ENCODE measurements at places on chromosomes 5 and 9.

DNA sequence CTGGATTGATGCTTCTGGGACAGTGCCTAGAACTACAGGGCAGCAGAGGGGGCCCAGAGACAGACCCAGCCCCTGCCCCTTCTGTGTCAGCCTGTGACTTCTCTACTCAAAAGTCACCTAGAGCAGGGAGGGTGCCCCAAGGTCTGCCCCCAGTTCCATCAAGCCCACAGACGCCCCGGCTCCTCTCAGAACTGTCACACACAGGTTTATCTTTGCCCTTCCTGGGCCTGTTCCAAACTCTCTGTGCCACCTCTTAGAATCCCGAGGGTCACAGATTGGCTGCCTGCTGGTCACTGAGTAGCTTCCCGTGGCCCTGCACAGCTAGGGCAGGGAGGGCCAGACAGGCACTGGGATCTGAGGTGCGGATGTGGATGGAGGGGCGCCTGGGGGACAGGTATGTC, 1.7 kb downstream of the RGS14 start:
- H3K36me3 ChIP-seq, result peaks cover 39% of the 10 kb centered on the region
- ATAC-seq, result no peak
- peak overlapping the region; percentile 80 for H3K4me3 ChIP-seq
- H3K4me1 ChIP-seq, result peaks cover 60% of the 10 kb centered on the region

GRCh38 chr5:179343021-179343718, 2.1 kb downstream of the ADAMTS2 start:
- no peak for ATAC-seq
- no peaks in the 10 kb centered on the region for H3K36me3 ChIP-seq
- peak overlapping the region; percentile 31 for H3K4me3 ChIP-seq
- no peak overlapping the region for H3K27ac ChIP-seq
- H3K27me3 ChIP-seq, result peaks cover 47% of the 10 kb centered on the region

- H3K27me3 ChIP-seq, result peaks cover 13% of the 10 kb centered on the region
- no peak for ATAC-seq
- no peaks in the 10 kb centered on the region for H3K36me3 ChIP-seq
- no peak overlapping the region for H3K27ac ChIP-seq
- H3K4me3 ChIP-seq, result no peak overlapping the region
- no peaks in the 10 kb centered on the region for H3K4me1 ChIP-seq
Observed at GRCh38 chr5:86861512-86861911, 243.8 kb downstream of the COX7C start.

GRCh38 chr5:142872795-142873194, 102.6 kb downstream of the ARHGAP26 start:
- H3K27ac ChIP-seq, result no peak overlapping the region
- no peaks in the 10 kb centered on the region for H3K36me3 ChIP-seq
- H3K27me3 ChIP-seq, result no peaks in the 10 kb centered on the region

DNA sequence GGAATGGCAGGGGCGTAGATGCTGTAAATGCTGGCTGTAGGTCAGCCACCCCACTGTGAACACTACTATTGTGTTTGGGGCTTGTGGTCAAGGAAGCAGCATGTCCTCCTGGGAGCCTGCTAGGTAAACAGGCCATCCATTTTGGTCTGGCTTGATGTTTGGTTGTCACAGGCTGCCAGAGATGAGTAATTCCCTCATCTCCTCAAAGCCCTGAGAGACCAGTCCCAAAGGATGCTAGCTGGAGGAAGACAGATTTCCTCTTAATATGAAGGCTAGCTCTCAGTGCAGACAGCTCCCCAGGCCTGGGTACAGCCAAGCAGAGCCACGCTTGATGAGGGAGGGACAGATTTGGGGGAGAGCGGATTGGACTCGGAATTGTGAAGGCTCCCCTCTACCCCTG, 72.5 kb upstream of the MAP1B start:
- no peak overlapping the region for H3K27ac ChIP-seq
- H3K27me3 ChIP-seq, result peaks cover 43% of the 10 kb centered on the region
- H3K36me3 ChIP-seq, result no peaks in the 10 kb centered on the region
- H3K4me3 ChIP-seq, result no peak overlapping the region

GRCh38 chr9:135037521-135038250, 49.8 kb upstream of the OLFM1 start:
- H3K4me1 ChIP-seq, result no peaks in the 10 kb centered on the region
- H3K4me3 ChIP-seq, result no peak overlapping the region
- no peaks in the 10 kb centered on the region for H3K36me3 ChIP-seq
- peaks cover 10% of the 10 kb centered on the region for H3K27me3 ChIP-seq

DNA sequence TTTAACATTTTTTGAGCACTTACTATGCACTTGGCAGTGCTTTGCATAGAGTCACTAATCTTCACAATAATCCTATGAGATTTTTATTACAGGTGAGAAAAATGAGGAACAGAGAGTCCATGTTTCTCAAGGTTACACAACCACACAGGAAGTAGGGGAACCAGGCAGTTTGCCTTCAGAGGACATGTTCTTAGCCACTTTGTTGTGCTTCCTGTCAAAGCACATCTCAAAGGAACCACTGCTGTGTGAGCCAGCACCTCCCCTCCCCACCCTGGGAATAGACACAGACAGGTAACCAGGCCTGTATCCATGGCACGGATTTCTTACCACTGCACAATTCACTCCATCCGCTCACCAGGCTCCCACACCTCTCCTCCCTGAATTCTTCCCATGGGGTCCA, 6.3 kb upstream of the DNAJB5 start:
- no peak for ATAC-seq
- peak overlapping the region; percentile 0 for H3K4me3 ChIP-seq
- H3K4me1 ChIP-seq, result peaks cover 40% of the 10 kb centered on the region
- peak overlapping the region; percentile 47 for H3K27ac ChIP-seq
- H3K27me3 ChIP-seq, result no peaks in the 10 kb centered on the region

DNA sequence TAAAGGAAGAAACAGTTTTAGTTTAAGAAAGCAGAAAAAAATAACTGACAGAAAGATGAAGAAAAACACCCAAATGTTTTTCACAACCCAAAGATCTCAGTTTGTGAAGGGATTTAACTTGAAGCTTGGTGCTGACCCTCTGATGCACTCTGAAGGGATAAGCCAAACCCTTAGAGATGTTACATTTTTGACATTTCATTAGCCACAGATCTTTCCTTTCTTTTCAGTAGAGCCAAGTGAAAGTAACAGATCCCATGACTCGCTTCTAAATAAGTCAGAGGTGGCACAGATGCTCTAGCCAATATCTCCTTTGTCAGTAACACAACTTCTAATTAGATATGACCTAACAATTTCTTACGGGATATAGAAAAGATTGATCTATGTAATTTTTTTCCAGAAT, 394.5 kb upstream of the EDIL3 start:
- no peak for ATAC-seq
- H3K4me1 ChIP-seq, result no peaks in the 10 kb centered on the region
- H3K27me3 ChIP-seq, result peaks cover 3% of the 10 kb centered on the region
- no peak overlapping the region for H3K4me3 ChIP-seq
- no peak overlapping the region for H3K27ac ChIP-seq

DNA sequence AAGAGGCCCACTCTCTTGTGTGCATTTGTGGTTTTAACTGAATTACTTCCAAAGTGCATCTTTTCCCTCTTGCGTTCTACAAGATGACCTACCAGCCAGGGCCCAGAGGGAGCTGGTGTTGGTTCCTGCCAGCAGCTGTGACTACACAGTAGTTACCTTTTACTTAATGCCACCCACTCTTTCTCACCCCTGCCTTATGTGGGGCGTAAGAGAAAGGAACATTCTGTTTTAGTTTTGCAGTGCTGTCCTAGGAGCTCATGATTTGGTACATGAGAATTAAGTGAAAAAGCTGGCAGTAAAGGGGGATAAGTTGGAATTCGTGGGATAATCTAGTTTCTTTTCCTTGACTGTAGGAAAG, 45.4 kb downstream of the RCL1 start:
- no peaks in the 10 kb centered on the region for H3K27me3 ChIP-seq
- peaks cover 29% of the 10 kb centered on the region for H3K4me1 ChIP-seq
- peak overlapping the region; percentile 59 for H3K27ac ChIP-seq
- peak; percentile 25 for ATAC-seq
- H3K36me3 ChIP-seq, result peaks cover 45% of the 10 kb centered on the region

GRCh38 chr5:67146574-67146973, 50.0 kb downstream of the CD180 start:
- no peak overlapping the region for H3K27ac ChIP-seq
- H3K4me3 ChIP-seq, result no peak overlapping the region
- no peaks in the 10 kb centered on the region for H3K4me1 ChIP-seq

GRCh38 chr9:132784286-132784830, 93.7 kb downstream of the AK8 start:
- H3K4me1 ChIP-seq, result peaks cover 15% of the 10 kb centered on the region
- peaks cover 53% of the 10 kb centered on the region for H3K27me3 ChIP-seq
- no peak overlapping the region for H3K4me3 ChIP-seq
- H3K27ac ChIP-seq, result no peak overlapping the region
- H3K36me3 ChIP-seq, result no peaks in the 10 kb centered on the region

DNA sequence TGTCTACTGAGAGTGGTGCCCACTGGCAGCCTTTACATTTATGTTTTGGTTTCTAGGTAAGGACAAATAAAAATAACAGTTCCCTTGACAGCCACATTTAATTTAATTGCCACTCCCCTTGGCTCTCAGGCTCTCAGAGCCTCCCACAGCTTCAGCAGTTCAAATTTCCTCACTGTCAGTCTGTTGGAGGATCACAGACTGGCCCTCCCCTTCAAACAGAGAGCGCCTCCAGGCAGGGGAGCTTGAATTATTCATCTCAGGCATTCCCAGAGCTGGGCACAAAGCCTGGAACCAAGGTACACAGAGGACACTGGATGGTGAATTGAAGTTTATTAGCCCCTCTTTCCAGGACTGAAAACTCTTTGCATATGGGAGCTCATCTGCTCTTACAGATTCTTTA, 407.7 kb downstream of the SPOCK1 start:
- H3K27me3 ChIP-seq, result no peaks in the 10 kb centered on the region
- H3K27ac ChIP-seq, result no peak overlapping the region

GRCh38 chr5:35804201-35804653, 52.5 kb upstream of the IL7R start:
- H3K4me1 ChIP-seq, result peaks cover 42% of the 10 kb centered on the region
- H3K27ac ChIP-seq, result peak overlapping the region; percentile 86
- no peaks in the 10 kb centered on the region for H3K36me3 ChIP-seq
- peak; percentile 22 for ATAC-seq
- no peaks in the 10 kb centered on the region for H3K27me3 ChIP-seq

GRCh38 chr5:464446-464842, 21.5 kb downstream of the EXOC3 start:
- H3K36me3 ChIP-seq, result peaks cover 61% of the 10 kb centered on the region
- peak overlapping the region; percentile 64 for H3K4me3 ChIP-seq
- peak; percentile 22 for ATAC-seq
- H3K4me1 ChIP-seq, result peaks cover 19% of the 10 kb centered on the region
- H3K27ac ChIP-seq, result peak overlapping the region; percentile 86

- H3K4me3 ChIP-seq, result no peak overlapping the region
- ATAC-seq, result no peak
- H3K27ac ChIP-seq, result no peak overlapping the region
- H3K4me1 ChIP-seq, result no peaks in the 10 kb centered on the region
- H3K27me3 ChIP-seq, result no peaks in the 10 kb centered on the region
- H3K36me3 ChIP-seq, result no peaks in the 10 kb centered on the region
Observed at GRCh38 chr5:27978322-27978721, 939.9 kb upstream of the CDH9 start.

GRCh38 chr5:61569353-61569752, 237.3 kb downstream of the ZSWIM6 start:
- H3K27ac ChIP-seq, result no peak overlapping the region
- no peaks in the 10 kb centered on the region for H3K27me3 ChIP-seq
- no peak for ATAC-seq
- H3K4me3 ChIP-seq, result no peak overlapping the region
- H3K4me1 ChIP-seq, result no peaks in the 10 kb centered on the region

DNA sequence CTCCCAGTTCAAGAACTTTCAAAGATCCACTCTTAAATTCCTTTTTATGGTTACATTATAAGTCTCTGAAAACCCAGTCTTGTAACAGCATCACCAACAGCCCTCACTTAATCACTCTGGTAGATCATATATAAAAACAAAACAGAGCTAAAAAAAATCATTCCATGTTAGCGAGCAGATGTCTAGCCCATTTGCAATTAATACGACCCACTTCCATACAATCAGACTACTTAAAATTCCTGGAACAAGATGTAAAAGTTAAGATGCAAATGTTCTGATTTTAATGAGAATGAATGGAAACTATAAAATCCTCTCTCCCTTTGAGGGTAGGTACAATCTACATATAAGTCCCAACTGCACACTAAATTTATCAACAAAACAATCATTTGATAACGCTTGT, 167.0 kb downstream of the MED27 start:
- no peak overlapping the region for H3K4me3 ChIP-seq
- no peak for ATAC-seq
- H3K27ac ChIP-seq, result no peak overlapping the region
- H3K36me3 ChIP-seq, result no peaks in the 10 kb centered on the region
- H3K4me1 ChIP-seq, result peaks cover 13% of the 10 kb centered on the region
- no peaks in the 10 kb centered on the region for H3K27me3 ChIP-seq

- no peaks in the 10 kb centered on the region for H3K36me3 ChIP-seq
- H3K27ac ChIP-seq, result no peak overlapping the region
- H3K27me3 ChIP-seq, result peaks cover 26% of the 10 kb centered on the region
- no peak for ATAC-seq
Observed at GRCh38 chr5:61304590-61305381, 27.3 kb upstream of the ZSWIM6 start.

DNA sequence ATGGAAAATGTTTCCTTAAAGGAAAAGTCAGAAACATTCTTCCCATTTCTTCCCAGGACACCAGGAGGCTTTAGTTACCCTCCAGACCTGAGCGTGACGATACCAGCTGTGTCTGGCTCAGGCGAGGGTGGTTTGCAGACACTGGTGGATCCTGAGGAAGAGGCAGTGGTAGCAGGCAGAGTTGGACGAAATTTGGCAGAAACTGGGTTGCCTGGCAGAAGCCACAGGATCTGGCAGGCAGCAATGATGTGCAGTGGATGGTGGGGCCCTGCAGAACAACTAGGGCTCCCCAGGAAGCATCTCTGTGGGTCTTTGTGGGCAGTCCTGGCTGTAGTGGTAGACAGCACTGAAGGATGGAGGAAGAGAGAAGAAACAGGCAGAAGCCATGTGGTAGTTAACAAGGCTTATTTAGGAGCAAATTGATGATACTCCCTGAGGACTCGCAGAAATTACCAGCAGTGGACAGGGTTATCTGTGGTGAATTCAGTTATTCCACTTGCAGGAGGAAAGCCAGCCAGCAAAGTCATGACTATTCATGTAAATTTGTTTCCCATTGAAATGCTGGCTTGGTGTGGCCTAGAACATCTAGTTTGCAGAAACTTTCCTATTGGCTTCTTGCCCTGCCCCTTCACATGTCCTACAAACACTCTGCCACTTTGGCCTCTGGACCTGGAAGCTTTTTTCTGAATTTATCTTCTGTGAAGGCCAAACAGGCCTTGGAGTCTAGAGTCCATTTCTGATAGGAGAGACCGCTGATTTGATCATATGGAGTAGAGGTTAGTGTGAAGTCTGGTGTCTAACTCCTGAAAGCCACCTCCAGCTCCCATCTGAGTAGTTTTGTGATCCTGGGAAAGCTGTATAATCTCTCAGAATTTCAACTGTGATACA, 212.0 kb downstream of the DMRT2 start:
- H3K4me3 ChIP-seq, result no peak overlapping the region
- no peak for ATAC-seq
- no peaks in the 10 kb centered on the region for H3K4me1 ChIP-seq
- no peak overlapping the region for H3K27ac ChIP-seq

- H3K4me3 ChIP-seq, result no peak overlapping the region
- H3K4me1 ChIP-seq, result peaks cover 7% of the 10 kb centered on the region
- peaks cover 58% of the 10 kb centered on the region for H3K27me3 ChIP-seq
Observed at GRCh38 chr5:54885636-54886035, 99.8 kb downstream of the ESM1 start.

Measured in activated T-helper 17 cell treated with anti-CD3 and anti-CD28 coated beads, Interleukin-2, amount 50 U/mL, for 72 hours (primary cell).